Stimulated activated effector memory CD8-positive, alpha-beta T cell treated with anti-CD3 and anti-CD28 coated beads, Interleukin-12 subunit alpha, Interleukin-12 subunit beta, amount 100 ng/mL, for 72 hours (primary cell): ENCODE measurements at places on chromosomes 16 and 17.

GRCh38 chr16:14309001-14309886 lies 238.1 kb downstream of the MRTFB start:
- no peak for DNase-seq

DNA sequence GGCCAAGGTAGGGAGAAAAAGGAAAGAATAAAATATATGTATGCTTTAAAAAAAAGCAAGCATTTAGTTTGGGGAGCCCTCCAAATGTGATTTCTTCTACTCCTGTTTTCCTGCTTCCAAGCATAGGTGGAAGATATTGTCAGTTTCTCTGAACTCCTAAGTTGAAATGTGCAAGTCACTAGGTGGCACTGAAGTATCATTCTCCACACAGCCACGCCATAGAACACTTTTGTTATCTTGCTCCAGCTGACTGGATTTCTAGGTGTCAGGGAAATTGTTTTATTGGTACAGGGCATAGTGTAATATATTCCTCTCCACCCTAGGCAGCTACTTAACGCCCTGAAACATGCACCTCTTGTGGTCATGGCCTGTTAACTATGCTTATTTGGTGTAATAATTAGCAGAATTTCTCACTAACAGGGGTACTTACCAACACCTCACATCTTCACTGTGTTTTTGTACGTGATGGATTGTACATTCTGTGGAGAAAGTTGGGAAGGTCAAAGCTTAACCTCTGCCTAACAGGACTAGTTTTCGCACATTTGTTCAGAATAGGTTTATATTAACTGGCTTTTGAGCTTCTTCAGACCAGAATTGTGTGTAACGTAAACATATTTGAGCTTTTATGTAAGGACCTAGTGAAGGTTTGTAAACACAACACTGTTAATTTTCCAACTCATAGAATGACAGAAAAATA lies 69.3 kb downstream of the FTO start:
- no peak for DNase-seq

- DNase-seq = no peak
Observed at GRCh38 chr17:50829332-50829731, 6.1 kb upstream of the WFIKKN2 start.

- DNase-seq = no peak
Observed at GRCh38 chr16:49473131-49473530, 99.5 kb downstream of the C16orf78 start.

DNA sequence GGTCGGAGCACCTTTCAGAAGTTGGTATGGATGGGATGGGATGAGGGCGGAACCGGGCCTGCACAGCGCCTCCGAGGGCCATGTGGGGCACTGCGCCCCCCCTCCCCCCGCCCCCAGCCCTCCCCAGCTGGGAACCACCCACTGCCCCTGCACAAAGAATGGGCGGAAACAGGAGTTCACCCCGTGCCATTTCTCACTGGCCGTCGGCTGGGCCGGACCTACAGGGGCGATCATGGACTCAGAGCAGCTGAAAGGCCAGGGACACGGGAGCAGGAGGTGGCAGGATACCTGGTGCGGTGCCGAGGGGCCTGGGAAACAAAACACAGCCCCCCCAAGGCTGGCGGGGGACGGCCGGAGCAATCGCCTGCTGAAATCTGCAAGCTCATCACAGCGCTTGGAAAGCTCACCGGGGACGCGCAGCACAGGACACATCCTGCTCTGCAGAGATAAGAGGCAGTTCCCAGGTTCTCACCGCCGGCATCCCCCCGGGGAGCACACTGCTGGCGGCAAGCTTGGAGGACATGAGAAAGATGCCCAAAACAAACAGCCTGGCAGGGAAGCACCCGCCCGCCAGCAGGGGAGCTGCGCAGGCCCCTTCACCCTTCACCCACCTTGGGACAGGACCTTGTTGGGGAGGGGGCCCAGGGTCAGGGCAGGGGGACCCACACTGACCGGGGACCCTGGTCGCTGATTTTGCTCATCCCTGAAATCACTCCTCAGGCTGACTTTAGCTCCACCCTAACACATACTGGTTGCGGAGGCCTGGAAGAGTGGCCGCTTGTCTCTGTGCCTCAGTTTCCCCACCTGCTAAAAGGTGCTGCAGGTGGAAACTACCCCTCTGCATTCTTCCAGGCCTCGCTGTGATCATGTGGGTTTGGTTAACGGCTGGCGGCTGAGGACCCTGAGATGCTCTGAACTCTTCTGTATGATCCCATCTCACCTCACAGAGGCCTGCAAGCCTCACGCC lies 263.9 kb downstream of the C16orf95 start:
- DNase-seq = no peak

GRCh38 chr16:48959204-48959603 lies 322.4 kb downstream of the CBLN1 start:
- DNase-seq = no peak

DNA sequence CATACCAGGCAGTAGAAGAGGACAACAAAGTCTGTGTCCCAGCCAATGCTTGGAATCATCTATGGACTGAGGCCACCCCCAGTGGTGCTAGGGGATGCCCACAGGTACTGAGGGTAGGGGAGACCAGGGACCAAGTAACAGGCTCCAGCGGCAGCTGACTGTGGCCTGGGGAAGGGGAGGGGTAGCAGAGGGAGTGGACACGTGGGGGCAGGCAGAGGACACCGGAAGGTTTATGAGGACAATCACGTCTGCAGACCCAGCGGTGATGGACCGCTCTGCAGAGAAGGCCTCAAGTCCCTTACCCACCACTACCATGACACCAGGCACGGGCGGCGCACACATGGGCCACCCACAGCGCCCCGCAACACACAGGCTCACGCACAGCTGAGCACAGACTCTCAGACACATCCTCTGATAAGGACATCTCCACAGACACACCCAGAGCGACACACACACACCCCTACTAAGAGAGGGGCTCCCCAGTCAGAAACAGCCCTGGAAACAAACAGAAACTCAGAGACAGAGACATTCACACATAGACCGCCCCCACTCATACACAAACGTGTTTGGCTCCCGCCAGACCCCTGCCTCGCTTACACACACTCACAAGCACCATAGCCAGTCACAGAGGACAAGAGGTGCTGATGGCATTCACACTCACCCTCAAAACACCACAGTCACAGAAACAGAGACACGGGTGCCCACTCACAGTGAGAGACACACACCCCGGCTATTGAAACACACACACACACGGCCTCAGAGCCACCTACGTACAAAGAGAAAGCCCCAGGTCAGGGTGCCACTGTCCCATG lies 35.8 kb downstream of the SRCIN1 start:
- no peak for DNase-seq

DNA sequence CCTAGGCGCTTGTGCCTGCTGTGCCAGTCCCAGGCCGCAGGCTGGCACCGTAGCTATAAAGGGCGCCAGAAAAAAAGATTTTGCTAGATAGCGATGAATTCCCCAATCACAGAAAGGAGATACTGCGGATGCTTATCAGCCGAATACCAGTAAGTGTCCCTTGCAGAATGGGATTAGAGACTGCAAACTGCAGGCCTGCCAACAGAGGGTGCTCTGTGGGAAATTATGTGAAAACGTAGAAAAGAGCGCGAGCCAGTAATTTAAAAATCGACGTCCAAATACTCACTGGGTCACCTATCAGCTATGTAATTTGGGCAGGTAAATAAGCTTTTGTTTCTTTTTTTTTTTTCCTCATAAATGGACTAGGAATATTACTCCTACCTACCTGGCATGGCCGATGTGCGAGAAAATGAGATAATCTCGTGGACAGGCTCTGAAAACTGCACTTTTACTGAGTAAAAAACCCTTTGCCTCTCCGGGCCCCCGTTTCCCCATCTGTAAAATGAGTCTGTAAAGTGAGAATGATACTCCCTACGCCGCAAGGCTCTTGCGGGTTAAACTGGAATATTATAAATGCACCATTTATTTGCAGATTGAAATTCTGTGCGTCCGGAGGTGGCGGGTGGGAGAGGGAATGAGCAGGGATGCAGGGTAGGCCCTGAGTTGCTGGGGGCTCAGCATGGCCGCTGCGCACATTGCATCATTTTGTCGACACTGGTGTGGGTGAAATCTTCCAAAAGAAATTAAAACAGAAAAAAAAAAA lies 1.2 kb upstream of the COG1 start:
- DNase-seq = peak; percentile 74

DNA sequence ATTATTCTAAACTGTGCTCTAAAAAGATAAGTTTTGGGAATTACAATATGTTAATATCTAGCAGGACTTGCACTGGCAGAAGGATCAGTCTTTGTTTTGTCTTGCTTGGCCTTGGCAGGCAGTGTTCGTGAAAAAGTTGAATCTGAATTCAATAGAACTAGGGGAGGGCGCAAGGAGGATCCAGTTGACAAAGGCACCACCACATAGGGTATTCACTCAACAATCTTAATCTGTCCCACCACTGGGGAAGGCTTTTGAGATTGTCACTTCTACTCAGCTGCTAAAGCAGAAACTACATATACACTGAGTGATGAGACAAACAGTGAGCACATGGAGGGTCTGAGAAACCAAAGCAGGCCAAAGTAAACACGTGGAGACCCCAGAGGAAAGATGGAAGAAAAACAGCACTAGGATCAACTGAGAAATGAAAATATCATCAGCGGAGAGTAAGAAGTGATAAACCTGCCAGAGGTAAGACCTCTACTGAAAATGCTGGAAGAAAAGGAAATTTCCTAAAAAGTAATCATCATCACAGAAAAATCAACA lies 2.4 kb downstream of the AMFR start:
- DNase-seq = no peak

GRCh38 chr16:14131774-14132695 lies 60.9 kb downstream of the MRTFB start:
- no peak for DNase-seq

DNA sequence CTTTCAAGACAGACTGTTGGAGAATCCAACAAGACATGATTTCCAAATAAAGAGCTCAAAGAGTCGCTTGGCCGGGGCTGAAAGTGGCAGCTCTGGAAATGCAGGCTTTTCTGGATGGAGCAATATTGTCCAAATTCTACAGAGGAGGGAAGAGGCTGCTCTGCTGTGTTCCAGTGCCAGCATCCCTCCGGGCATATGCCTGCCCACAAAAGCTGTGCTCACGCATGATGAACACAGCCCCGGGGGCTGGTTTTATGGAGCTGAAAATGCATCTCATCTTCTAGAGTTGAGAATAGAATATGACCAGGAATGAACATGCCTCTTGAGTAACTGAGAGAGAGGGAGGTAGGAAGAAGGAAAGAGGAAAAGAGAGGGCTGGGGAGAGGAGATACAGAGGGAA lies 74.7 kb upstream of the TOX3 start:
- no peak for DNase-seq

GRCh38 chr17:6670571-6670970 lies 19.0 kb downstream of the C17orf100 start:
- no peak for DNase-seq

- no peak for DNase-seq
Observed at GRCh38 chr17:60586288-60586974, 13.6 kb upstream of the PPM1D start.

DNA sequence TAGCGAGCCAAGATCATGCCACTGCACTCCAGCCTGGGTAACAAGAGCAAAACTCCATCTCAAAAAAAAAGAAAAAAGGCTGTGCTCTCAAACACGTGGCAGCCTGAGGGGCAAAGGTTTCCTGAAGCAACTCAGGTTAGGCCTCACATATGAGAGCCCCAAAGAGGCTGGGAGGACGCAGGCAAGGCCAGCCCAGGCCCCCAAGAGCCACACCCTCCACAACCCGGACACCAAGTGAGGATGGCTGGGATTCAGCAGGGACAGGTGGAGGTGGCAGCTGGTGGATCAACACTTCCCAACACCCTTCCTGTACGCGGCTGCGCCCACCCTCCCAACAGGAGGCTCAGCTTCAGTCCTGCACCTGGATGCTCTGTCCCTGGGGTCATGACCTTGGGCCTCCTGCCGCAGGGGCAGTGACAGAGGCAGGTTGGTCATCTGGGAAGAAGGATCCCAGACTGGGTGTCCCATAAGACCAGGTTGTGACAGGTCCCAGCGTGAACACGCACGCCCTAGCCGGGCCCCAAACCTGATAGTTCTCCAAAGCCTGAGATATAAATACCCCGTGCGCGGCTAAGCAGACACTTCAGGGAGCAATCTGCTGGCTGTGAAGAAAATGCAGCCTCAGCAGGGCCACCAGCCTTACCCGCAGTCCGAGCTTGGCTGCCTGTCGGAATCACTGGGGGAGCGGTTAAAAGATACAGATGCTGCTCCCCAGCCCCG lies 78.1 kb downstream of the TIMM22 start:
- no peak for DNase-seq

DNA sequence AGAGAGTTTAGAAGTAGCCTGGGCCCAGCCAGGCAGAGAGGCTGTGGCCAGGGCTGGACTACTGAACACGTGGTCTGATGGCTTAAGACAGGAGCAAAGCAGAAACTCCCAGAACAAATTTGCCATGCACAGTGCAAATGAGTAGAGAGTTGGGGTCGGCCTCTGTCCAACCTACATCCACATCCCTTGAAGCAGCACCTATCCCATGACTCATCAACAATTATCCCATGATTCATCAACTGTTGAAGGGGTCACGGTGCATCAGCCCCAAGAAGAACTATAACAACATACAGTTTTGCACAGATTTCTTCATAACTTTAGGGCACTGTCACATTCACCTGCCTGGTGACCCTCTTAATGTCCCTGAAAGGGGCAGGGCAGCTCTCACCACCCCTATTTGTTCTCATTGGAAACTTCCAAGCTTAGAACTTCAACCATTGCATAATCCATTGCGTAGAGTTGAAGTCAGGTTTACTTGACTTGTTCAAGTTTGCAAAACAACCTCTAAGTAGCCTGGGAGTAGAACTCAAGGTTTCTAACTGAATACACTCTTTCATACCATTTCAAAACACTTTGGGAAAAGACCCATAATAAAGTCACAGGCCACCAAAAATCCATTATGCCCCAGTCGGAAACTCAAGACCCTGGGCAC lies 235.2 kb upstream of the CDH5 start:
- no peak for DNase-seq

DNA sequence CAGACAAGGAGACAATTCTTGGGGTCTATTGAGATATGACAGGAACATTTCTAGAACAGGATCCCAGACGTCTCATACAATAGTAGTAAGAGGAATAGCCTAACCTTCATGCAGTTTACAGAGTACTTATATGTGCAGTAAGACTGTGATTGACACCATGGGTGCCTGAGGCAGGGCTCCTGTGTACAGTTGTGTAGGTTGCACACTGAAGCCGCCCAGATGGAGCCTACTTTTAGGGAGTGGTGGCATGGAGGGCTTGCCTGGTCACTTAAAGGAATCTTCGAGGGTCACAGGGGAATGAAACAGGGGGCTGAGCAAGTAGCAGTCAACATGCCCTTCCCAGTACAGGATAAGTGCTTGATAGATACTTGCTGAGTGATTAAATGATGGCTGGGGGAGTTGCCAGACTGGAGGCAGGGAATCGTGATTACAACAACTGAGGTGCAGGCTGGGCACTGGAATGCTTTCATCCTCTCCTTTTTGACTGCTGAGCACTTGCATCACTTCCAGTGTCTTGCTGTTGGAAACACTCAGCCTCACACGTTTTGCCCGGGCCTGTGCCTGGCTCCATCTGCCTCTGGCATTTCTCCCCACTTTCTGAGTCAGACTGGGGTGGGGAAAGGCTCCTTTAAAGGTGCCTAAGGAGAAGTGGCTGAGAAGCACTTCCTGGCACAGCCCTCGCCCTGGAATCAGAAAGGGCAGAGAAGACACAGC lies 71.0 kb downstream of the COPRS start:
- DNase-seq = no peak
